ENCODE measurements at places on chromosomes 6 and 20. TPM values are rescaled to one million over a fixed set of nuclear protein-coding genes. Genes with fewer than 3 reads are reported as not detected.

GRCh38 chr6:150531957-150532356 lies 67.7 kb upstream of the PLEKHG1 start:
- DNase-seq = no peak

DNA sequence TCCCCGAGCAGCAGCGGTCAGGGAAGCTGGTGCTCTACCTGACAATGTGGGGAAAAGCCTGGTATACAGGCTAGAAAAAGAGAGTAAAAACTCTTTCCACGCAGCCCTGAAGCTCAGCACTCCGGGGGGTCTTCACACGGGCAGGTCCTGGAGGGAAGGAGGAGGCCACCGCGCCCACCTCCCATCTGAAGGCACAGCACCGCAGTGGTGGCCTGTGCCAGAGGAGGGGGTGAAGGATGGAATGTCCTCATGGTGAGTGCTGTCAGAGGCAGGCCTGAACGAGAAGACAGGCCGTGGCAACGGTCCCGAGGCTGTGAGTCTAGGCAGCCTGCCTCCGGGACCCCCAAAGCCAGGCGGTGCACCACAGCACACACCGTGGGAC lies 5.8 kb downstream of the SLC2A4RG start:
- DNase-seq = no peak

DNA sequence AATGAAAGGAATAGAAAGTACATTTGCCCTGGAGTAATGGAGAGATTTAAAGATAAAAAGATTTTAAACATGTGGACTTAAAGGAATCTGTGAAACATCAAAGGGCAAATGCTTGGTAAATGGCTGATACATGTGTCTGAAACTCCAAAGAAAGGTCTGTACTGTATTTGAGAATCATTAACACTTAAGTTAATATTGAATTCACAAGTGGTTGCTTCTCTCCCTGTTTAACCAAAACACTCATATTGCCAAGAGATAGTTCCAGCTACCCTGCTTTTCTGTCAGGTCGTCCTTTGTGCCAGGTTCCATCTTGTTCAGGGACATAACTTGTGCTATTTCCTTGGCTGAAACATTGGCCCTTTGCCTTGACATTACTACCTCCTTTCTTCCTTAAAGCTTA lies 171.3 kb upstream of the HS3ST5 start:
- DNase-seq = no peak

DNA sequence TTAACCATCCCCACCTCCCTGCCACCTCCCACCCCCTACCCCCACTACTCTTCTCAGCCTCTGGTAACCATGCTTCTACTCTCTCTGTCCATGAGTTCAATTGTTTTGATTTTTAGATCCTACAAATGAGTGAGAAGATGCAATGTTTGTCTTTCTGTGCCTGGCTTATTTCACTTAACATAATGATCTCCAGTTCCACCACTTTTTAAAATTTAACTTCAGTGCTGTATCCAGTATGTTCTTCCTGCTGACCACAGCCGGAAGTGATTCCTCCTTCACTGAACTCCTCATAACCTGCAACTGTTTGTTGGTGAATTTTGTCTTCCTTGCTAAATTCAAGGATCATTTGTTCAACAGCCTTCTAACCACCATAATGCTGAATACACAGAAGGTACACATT lies 3.9 kb downstream of the MAP7 start:
- no peak for DNase-seq

GRCh38 chr6:87669051-87669450 lies 33.0 kb downstream of the AKIRIN2 start:
- DNase-seq = no peak

DNA sequence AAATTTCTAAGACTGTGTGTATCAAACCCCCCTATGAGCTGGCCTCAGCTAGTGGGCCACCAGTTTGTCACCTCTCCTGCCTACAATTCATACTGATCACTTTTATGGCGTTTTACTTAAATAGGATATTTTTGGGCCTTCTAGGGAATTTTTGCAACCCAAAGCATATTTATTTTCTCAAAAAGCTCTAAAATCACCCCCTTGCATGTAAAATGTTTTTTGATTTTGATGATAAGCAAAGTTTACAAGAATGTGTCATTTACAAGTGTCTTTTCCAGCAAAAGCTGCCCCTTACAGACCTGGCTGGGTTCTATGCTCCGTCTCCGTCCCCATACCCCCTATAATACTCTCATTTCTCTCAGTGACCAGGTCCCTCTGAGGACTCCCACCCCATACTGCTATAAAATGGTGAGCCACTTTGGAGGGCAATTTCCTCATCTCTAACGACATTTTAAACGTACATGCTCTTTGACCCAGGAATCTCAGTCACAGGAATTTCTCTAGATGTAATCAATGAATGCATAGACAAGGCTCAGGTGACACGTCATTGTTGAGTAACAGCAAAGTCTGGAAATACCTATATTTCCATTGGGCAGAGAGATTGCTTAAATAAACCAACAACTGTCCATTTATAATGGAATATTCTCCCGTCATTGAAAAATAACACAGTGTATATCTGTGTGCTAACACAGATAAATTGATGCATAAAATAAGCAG lies 13.9 kb upstream of the OCSTAMP start:
- DNase-seq = no peak

- DNase-seq = no peak
Observed at GRCh38 chr20:47269309-47270165, 87.0 kb downstream of the ZMYND8 start.

DNA sequence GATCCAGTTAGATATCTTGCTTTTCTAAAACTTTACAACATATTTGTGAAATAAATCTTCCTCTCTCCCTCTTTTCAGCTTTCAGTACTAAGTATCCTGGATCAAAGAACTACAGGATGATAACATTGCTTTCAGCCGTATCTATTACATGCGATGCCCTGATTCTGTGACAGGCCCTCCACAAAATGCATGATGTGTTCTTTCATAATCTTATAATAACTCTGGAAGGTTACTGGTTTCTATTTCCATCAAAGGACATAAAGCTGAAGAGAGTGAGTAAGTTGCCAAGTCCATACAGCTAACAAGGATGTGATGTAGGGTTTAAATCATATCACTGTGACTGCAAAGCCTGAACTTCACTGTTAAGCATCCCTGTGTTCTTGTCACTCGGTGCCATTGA lies 62.9 kb upstream of the ADGRG6 start:
- DNase-seq = no peak

SYNGAP1 gene
- total RNA-seq = 14.2 TPM

RBPJL gene
- not detected for total RNA-seq

SYCP2 gene
- total RNA-seq = 4.0 TPM

MEP1A gene
- total RNA-seq = not detected

DNA sequence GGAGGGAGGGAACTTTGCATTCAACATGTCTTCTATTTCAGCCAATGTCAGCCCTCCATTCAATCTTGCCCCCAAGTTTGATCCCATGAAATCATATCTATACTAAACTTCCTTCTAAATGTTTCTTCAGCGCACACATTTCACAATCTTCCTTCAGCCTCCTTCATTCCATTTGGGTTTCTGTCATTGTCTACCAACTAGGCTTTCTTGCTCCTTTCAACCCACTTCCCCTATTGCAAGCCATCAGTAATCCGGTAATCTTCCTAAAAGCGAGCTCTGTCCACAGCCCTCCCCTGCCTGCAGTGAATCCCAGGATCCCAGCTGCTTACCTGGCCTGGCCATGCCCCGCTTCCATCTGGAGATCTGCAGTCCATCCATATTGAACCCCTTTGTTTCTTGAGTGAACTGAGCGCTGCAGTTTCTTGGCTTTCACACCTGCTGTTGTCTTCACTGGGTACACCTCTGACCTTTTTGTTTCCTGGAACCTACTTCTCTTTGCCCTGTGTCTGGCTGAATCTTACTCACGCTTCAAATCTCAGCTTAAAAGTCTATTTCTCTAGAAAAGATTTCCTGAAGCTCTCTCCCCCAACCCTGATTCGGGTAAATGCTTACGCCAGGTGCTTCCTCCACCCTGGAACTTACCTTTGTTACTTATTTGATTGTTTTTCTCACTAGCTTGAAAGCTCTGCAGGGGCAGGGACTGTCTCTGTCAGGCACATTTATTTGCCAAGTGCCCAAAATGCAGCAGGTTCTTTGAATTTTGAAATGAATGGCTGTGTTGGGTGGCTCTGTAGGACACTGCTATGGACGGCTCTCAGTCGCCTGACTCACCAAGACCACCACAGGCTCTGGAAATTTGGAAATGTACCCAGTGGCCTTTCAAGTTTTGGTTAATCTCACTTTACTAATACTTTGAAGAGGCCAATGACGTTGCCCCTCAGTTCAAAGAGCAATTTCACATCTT lies 50.3 kb downstream of the ADTRP start:
- no peak for DNase-seq

BRD2 gene
- total RNA-seq = 234 TPM

Data from suprapubic skin (tissue), 4 donors.